ENCODE measurements at places on chromosomes 4 and X.

DNA sequence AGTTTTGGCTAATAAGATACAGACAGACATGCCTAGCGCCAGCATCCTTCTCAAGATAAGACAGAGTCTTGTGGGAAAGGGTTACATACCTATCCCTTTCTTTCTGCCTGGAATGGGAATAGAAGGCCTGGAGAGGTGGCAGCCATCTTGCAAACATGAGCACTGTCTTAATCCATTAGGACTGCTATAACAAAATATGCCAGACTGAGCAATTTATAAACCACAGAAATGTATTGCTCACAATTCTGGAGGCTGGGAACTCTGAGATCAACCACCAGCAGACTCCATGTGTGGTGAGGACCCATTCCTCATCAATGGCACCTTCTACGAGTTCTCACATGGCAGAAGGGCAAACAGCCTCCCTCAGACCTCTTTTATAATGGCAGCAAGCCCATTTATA, 26.5 kb upstream of the NEIL3 start:
- no peak for DNase-seq

DNA sequence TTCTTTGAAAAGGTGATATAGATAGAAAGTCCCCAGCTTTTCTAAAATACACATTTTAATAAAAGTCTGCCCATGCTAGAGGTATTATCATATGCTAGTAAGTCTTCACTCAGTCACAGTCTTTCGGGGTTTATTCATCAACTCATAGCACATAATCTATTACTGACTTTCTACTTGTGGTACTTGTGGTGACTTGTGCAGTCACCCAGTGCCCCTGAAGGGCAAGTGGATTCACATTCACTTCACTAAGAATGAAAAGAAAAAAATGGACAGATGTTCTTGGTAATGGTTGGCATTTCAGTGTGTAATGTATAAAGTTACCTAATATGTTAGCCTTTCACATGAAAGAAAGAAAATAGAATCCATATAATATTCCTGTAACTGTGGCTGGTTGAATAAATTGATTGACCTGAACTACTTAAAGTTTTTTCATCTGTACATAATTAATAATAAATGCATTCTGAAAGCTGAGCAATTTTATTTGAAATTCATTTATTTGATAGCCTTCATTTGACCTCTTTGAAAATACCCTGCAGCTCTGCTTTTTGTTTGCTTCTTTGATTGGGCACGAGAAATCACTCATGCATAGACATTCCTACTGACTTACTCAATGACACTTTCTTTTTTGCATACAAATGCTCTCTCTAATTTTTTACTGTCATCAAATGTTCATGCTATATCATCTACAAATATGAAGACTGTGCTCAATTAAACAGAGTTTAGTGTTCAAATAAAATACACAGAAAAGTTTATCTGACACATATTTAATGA, 39.5 kb upstream of the ZNF330 start:
- DNase-seq = no peak

GRCh38 chrX:12972243-12972642, 2.7 kb upstream of the TMSB4X start:
- no peak for DNase-seq

DNA sequence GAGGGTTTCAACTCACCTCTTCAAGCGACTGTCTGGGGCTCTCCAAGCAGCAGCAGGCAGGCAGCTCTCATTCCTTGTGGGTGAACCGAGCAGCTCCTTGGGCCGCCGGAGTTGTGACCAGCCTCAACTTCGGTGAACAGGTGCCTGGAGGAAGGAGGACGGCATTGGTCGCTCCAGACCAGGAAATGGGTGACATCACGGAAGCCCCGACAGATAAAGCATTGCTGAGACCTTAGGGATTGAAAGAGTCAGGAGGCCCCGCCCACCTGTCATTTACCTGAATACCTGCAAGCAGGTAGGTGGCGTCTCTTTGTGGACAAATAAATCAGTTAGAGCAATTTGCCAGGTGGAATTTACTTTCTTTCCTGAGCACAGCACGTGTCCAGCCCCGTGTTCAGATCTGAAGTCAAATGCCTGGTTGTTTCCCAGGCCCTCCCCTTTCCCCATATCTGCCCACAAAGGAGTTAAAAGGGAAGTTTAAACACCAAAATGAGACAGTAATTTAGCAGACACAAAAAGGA, at the start of gene LNX1:
TSS of gene LNX1 (minus strand) at position 115 of the 521 bp plus-strand sequence. CDS start 17,484 bp downstream, outside the sequence.
- no peak for DNase-seq

GRCh38 chr4:35966566-35966965, 277.7 kb downstream of the ARAP2 start:
- DNase-seq = no peak

DNA sequence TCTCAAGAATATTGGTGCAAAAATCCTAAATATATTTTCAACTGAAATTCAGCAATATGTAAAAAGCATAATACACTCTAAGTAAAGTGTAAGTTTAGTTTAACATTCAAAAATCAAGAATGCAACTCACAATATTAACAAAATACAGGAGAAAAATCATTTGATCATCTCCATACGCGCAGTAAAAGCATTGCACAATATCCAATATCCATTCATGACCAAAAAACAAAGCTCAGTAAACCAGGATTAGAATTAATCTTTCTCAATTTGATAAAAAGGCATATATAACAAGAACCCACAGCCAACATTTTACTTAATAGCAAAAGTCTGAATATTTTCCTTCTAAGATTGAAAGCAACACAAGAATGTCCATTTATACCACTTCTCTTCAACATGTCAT, 48.3 kb upstream of the C4orf54 start:
- no peak for DNase-seq

GRCh38 chr4:3387154-3387942, 54.4 kb upstream of the HGFAC start:
- no peak for DNase-seq

DNA sequence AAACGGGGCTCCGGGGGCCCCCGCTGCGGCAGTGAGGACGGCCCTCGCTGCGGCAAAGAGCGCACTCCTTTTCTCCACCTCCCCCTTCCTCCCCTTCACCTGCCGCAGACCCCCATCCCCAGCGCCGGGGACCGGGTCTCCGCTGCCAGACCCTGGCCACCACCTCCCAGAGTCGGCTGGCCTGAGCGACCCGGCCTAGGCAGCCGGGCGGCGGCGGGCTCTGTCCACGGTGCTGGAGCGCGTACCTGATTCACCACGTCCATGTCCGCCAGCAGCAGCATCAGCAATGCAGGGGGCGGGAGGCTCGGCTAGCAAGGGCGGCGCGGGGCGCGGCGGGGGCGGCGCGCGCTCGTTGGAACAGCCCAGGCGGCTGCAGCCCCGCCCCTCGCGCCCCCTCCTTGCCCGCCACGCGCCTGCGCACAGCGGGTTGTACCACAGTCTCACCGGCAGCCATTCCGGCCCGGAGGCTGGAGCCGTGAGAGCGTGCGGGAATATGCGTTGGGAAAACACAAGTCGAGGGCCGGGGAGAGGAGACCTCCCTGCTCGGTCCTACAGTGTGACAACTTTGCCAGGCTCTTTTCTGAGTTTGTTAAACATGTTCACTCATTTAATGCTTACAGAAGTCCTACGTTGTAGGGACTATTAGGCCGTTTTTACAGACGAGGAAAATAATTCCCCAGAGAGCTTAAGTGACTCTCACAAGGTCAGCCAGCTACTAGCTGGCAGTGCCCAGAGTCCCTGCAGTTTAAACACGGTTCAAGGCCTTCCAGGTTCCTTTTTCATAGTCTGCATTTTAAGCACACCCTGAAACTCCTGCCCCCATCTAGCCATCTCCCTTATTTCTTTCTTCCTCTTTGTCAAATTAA, at the start of gene SYP:
TSS of gene SYP (minus strand) at position 288 of the 866 bp plus-strand sequence. CDS start at position 281, 7 bp downstream.
- DNase-seq = peak; percentile 87

- DNase-seq = no peak
These were observed 31.0 kb upstream of the PPARGC1A start for GRCh38 chr4:23920716-23921446.

GRCh38 chrX:109785053-109785452, 52.0 kb upstream of the ACSL4 start:
- no peak for DNase-seq

GRCh38 chr4:144645631-144646522, at the start of gene HHIP:
TSS of gene HHIP (plus strand) at chr4:144646156. CDS start at chr4:144646676, 520 bp downstream.
- no peak for DNase-seq

- DNase-seq = no peak
These were observed 62.4 kb downstream of the FBXL5 start for GRCh38 chr4:15592799-15593198.

DNA sequence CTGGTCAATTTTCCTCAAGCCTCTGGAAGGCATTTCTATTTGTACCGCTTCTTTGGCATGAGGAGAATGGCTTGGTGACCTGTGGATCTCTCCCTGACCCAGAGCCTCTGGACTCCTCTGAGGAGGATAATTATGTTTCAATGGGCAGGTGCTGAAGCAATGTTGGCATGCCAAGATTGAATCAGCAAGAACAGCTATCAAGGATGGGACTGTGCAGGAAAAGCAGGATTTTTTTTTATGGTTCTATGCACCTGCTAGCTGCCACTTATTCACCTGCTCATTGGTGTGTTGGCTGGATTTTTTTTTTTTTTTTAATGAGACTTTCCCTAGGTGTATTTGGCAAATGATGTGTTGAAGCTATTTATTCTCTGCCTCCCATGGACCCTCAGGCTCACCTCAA, 821.2 kb downstream of the RPA4 start:
- DNase-seq = no peak

DNA sequence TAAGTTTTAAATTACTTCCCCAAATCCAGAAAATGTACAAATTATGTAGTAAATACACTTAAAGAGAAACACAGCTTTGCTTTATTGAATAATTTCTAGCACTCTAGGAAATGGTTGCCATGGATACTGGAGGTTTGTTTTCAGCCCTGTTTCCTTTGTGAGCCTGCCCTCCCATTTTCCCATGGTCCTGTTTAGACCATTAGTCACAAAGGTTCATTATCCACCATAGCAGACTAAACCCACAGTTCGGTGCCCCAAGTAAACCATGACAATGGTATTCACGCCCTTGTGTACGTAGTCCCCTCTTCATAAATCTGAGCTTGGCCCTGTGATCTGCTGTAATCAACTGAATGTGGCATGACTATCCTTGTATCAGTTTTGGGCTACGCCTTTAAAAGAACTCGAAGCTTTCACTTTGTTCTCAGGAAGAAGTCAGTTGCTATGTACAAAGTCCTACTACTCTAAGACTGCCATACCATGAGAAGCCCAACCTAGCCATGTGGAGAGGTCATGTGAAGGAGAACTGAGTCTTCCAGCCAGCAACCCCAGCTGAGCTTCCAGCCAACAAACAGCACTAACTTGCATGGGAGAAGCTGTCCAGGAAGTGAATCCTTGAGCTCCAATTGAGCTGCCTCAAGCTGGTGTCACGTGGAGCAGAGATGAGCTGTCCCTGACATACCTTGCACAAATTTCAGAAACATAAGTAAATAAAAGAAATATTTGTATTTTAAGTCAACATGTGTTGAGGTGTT, 300.4 kb downstream of the LDB2 start:
- no peak for DNase-seq

DNA sequence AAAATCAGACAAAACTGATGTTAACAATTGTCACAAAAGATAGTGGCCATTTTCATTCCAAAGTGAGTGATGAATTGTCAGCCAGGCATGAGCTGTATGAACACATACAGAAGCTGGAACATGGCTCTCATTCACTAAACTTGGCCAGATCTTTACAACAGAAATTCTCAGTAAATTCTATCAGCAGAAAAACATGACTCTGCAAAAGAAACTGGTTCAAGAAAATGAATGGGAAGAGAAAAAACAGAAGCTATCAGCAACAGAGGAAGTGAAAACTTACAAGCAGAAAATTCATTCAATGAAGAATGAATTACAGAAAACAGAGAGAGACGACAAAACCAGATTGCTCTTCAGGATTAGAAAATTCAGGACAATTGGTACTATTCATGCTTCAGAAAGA, 249.6 kb downstream of the COL25A1 start:
- no peak for DNase-seq

DNA sequence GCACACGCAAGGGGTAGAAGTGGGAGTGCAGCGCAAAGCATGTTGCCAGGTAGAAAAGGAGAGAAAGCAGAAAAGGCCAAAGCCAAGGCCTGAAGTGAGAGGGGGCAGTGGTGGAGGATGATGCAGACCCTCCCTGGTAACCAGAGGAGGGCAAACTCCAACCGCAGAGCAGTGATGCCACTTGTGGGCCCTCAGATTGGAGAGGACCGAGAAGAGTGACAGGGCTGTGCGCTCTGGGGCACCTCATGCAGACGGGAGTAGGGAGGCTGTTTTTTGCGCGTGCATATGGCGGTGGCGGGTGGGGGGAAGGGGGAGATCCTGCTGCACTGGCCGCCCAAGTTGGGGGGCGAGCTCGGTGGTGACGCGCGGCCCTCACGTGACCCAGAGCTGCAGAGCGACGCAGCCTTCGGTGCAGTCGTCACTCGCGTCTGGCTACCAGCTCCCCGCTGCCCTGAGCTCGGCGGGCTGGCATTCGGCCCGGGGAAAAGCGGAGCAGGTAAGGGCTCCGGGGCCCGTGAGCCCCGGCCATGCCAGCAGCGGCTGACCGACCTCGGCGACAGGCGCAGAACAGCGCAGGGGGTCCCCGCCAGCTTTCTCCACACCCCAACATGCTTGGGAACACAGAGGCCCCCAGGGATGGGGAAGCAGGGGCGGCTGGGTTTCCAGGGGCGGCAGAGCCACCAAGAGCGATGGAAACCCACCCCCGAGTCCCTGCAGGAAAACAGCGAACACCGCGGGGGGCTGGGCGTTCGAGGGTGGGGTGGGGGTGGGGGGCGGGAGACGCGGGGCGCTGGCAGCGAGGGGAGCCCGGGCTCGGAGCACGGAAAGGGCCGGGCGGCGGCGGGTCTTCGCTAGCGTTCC, at the start of gene BEX3:
TSS of gene BEX3 (plus strand) at position 421 of the 861 bp plus-strand sequence. CDS start 984 bp downstream, outside the sequence.
- DNase-seq = peak; percentile 33

DNA sequence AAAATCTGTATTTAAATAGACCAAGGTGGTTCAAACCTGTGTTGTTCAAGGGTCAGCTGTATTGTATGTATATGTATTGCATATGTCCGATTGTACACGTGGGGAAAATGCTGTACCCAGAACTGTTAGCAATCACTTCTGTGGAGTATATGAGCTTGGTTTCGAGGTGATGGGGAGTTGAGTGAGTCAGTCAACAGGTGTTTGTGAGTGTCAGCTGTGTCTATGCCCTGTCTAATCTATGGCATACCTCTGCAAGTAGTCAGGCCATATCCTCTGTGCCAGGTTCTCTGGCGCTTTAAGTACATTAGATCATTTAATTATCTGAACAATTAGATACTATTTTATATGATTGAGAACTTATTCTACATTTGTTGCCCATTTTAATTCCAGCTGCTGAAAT, 7.4 kb downstream of the ZRSR2 start:
- no peak for DNase-seq

DNA sequence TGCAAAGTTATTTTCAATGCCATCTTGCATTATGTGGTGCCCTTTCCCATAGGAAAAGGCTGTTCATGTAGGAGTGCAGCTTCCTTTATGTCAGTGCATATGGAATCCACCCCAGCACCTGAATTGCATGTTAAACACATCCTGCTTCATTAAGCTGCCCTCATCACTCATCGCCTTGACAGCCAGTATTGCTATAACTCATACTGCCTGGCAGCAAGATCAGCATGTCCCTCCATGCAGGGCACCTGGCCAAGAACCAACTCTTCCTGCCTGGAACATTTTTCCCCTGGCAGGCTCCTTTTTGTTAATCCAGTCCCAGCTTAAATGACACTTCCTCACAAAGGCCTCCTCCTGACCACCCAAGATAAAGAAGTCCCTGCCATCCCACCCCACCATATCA, 23.5 kb upstream of the CA5B start:
- no peak for DNase-seq

Data from stimulated activated CD4-positive, alpha-beta T cell treated with anti-CD3 and anti-CD28 coated beads, Interleukin-1b, Interleukin-23, amount 100 ng/mL, for 48 hours (primary cell).